ENCODE measurements at places on chromosomes 12 and 14.
A peak's percentile ranks its signal among the peaks of the same experiment; 100 is the strongest.

DNA sequence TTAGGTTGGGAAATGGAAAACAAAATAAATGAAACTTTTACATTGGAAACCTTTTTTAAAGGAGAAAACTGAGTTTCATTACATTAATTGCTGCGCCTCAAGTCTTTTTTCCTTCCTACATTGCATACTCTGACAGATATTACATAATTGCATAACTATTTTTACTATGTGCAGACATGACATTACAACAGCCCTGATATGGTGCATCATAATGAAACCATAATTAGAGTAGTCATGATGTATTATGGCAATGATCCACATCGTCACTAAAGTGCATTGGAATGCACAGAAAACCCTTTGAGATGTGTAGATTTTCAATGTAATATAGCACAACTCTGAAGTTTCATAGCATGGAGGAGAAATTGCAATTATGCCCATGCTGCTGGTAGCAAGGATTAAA lies 217.8 kb upstream of the NPAS3 start:
- peak; percentile 2 for DNase-seq

DNA sequence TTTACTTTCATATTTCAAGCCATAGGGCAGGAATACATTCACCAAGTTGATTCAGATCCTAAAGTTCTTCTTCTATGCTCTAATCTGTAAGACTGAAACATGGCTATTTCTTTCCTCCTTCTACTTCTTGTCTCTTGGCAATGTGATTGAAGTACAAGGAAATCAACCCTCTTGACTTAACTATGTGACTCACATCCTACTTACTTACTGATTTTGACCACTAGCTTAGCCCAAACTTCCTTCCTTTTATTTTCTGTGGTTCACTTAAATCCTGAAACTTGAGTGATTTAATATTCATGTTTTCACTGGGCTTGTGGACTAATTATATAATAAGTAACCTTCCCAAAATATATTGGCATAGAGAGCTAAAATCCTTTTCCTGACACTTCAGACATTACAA lies 111.2 kb upstream of the NOVA1 start:
- DNase-seq: no peak

DNA sequence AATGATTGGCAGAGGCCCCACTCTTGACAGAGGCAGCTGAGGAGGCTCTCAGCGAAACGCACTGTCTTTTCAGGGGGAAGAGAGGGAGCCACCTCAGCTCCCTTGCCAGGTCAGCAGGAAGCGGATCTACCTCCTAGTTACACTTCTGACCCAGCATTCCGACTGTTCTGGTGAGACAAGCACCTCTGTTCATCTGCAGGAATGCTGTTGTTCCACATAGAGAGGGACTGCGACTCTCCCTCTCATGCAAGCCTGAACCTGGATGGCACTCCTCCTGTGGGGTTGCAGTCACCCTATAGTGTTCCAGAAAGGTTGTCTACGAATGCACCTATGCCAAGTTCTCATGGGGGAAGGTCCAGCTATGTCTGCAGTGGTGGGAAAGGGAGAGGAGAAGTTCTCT lies 37.1 kb upstream of the AEBP2 start:
- DNase-seq: no peak

DNA sequence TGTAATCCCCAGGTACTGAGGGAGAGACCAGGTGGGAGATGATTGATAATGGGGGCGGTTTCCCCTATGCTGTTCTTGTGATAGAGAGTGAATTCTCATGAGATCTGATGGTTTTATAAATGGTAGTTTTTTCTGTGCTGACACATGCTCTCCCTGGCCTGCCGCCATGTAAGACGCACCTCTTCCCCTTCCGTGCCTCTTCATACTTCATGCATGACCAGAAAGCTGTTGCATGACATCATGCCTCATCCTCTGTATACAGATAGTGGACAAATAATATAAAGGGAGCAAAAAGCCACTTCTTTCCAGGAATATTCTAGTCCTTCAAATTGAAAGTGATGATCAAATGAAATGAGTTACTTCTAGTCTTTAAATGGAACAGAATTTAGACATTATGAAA lies 47.3 kb upstream of the LRIG3 start:
- peak; percentile 3 for DNase-seq
